ENCODE measurements at places on chromosomes 4 and X.

DNA sequence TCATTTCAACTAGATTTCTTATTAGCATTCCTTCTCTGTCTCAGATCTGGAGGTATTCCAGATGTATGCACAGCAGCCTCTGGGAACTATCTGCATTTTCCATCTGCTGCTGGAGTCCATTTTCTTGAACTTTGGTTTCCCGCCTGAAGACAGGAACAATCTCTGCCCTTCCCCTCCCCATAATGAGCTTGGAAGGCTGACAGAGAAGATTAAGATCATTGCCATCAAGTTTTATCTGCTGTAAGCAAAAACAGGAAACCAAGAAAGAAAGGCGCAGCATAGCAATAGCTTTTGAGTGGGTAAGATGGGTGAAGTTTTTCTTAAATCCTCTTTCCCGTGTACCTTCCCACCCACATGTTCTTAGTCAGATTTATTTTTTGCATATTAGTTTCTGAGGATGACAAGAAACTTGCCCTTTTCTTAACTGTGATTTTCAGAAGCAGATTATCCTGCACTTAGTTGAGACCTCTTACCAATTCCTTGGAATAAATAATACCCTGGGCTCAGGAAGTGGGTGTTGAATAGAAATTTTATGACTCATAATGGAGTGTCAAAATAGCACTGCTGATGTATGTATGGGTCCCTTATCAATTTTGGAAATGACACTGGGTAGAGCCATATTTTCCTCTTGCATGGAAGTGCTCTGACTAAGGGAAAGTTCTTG is 78.3 kb downstream of the CT47B1 start:
- DNase-seq, result no peak

DNA sequence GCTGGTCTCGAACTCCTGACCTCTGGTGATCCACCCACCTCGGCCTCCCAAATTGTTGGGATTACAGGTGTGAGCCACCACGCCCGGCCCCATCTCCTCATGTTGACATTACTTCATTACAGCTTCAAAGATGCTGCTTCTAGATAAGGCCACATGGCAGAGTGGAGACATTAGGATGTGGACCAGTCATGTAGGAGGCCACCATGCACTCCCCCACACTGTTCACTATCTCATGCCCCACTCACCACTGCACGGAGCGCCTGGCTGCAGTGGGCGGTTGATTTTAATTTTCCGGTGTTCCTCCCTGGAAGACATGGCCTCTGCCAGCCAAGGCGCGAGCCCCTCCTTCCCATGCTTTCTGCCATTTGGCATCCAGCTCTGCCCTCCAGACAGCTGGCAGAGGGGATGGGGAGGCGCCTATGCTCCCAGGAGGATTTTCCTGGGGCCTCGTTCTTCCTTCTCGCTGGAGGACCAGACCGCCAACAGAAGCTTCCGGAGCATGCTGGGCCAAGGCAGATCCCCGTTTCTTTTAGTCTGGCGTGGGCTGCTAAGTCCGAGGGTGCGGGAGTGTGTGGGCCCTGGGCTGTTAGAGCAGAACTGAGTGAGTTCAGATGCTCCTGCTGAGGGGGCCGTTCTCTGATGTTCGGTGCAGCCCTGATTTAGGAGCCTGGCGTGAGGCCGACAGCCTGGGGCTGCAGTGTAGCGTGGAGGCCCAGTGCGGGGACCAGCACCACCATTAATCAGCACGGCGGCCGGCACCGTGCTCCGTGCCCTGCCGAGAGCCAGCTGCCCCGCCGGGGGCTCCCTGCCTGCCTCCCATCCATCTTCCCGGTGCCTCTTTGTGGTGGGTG is 93.1 kb downstream of the SORCS2 start:
- no peak for DNase-seq

- DNase-seq, result no peak
Measured at GRCh38 chr4:147311956-147312355, 168.9 kb upstream of the EDNRA start.

- no peak for DNase-seq
Measured at GRCh38 chrX:115939070-115939469, 231.5 kb upstream of the AGTR2 start.

- no peak for DNase-seq
Measured at GRCh38 chrX:25968920-25969319, 169.2 kb upstream of the MAGEB18 start.

DNA sequence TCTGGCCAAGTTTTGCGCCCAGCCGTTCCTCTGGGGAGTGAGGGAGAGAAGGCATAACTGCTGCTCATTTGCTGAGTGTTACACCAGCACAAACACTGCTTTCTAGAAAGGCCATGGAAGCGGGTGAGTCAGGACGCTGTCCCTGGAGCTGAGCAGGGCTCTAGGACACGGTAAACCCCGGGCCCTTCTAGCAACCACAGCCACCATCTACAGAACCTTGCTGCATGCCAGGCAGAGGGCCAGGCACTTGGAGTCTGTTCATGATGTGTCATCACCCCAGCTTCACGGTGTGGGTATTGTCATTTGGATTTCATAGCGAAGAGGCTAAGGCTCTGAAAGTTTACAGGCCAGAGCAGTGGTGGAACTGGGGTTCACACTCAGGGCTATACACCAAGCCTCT is 31.8 kb upstream of the C4orf50 start:
- DNase-seq, result no peak

DNA sequence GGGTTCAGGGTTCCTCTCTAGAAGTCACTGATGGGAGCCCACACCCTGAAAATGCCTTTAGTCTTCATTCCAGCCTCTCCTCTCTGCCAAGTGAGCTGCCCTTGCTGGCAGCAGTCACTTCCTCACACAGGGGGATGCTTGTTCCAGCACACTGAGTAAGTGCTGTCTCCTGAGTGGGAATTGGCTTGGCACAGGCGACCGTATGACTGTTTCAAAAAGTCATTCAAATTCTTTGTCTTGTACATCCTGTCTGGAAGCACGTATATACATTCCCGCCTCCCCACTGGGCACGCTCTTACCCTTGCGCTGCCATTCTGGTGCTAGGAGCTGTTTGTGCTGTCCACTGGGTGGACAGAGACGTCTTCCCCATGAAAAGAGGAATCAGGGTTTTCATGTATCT is 40.2 kb upstream of the CD99 start:
- DNase-seq, result no peak

- DNase-seq, result no peak
Measured at GRCh38 chr4:87165892-87166291, 54.5 kb downstream of the KLHL8 start.

- no peak for DNase-seq
Measured at GRCh38 chrX:131317326-131317725, 28.2 kb upstream of the IGSF1 start.

Data from mammary epithelial cell (primary cell).